ENCODE measurements at places on chromosomes 11 and 22.
A peak's percentile ranks its signal among the peaks of the same experiment; 100 is the strongest.

- no peak for DNase-seq
Observed at GRCh38 chr22:46638601-46639431, 18.6 kb downstream of the GRAMD4 start.

DNA sequence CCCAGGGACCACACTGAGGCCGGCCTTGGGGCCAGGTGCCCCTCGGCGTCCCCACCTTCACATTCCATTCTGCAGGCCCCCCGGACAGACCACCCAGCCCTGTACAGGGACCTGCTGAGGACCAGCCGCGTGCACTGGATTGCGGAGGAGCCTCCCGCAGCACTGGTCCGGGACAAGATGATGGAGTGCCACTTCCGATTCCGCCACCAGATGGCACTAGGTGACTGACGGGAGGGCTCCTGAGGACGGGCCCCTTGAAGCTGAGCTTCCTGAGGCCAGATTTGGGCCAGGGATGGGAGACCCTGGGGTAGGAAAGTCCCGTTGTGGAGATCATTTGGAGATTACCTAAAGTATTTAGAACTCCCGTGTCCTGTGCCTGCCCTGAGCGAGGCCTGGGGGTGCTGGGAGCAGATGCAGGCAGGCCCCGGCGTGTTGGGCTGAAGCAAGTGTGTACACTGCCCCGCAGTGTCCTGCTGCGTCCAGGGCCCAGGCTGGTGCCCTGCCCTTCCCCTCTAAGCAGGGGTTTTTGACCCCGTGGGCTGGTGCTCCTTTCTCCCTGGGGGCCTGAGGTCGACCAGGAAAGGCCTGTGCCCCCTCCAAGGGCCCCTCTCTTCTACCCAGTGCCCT is 20.0 kb downstream of the TRMU start:
- peak; percentile 53 for DNase-seq

DNA sequence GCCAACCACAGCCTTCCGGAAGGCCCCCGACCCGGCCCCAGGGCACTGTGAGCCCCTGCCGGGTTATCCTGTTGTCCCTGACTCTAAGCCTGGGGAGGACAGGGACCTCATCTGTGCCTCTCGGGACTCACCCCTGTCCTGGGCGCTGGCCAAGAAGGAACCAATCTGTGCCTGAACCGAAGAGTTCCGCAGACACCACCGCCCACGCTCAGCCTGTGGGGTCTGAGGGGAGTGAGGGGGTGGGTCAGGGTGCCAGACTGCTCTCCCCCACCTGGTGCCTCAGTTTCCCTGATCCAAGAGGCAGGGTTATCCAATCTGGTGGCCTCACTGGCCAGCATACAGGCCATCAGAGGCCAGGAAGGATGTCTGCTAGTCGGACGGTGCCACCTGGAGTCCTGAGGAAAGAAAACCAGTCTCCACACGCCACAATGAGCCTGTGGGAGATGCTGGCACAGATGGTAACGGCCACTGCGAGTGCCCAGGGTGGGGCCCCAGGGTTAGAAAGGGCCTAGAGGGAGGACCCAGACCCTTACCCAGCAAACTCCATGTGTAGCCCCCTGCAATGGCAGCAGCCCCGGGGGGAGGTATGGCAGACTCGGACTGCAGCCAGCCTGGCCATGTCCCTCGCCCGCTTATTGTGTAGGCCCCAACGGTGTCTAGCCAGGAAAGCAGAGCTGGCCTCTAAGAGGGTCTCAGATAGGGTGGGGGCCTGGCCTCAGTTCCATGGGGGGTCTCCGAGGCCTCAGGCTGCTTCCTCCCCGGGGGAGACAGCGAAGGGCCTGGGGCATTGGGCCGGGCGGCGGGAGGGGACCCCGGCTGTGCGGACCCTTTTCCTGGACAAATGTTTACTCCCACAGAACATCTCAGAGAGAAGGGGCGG is 827 bp upstream of the TNNT3 start:
- DNase-seq, result no peak

- peak; percentile 82 for DNase-seq
Observed at GRCh38 chr11:111870886-111871692, at the start of gene ALG9. ALG9 (minus strand) TSS chr11:111871581; CDS start chr11:111871482, 99 bp downstream.

GRCh38 chr11:58745705-58746364 is 14.1 kb upstream of the GLYAT start:
- no peak for DNase-seq

DNA sequence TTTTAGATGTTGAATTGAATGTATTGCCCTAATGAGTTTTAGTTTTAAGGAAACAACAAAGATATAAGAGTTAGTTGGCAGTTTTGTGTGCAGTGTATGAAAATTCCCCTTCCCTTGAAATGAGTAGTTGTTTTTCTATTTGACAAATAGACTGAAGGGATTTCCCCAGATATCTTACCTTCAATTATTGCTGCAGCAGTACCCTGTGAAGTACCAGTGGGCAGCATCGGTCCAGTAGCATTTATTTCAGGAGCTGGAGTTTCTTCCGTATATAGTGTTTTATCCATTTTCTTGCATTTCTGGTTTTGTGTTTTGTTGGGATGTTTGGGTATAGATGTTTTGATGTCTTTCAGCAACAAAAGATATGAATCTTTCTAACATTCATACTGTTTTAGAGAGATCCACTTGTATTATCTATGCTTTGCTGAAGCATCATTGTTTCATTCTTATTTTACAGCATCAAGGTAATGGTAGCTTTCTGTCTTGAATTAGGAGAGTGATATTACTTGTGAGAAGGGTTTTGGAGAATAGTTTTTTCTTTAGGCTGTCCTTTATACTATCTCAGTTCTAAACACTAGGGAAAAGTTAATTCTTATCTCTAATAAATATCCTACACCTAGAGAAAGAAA is 7.4 kb downstream of the KMT2A start:
- no peak for DNase-seq

- no peak for DNase-seq
Observed at GRCh38 chr11:133081730-133082452, 450.4 kb downstream of the OPCML start.

GRCh38 chr22:40412441-40412840 is 42.0 kb downstream of the SGSM3 start:
- no peak for DNase-seq

DNA sequence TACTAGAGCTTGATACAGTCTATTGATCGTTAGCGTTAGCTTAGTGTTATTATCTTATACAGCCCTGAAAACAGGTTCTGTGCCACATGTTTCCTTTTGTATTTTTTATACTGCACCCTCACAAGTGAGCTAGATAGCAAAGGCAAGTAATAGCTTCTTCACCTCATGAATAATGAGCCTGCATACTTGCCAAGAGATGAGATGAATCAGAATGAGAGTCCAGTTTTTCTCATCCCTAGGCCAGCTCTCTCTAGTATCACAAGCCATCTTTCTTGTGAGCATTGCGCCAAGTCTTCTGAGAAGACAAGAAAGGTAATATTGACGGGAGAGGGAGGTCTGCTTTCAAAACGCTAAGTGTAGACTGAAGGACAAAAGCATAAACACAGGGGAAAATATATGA is 8.7 kb upstream of the CARD18 start:
- no peak for DNase-seq

DNA sequence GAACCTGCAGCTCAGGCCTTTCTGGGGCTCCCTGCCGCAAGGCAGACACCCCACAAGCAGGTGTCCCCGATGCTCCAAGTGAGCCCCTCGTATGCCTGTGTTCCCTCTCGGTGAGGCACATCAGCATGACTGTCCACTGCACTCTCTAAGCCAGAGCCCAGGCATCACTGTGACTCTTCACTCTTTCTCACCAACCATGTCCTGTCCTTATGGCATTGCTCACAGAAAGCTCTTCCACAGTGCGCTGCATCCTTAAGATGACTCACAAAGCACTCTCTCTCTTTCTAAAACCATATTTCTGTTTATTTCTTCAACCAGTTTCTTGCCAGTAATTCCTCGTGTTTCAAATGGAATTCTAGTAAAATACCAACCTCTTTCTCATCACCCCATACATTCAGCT is 18.1 kb downstream of the GAB4 start:
- no peak for DNase-seq

DNA sequence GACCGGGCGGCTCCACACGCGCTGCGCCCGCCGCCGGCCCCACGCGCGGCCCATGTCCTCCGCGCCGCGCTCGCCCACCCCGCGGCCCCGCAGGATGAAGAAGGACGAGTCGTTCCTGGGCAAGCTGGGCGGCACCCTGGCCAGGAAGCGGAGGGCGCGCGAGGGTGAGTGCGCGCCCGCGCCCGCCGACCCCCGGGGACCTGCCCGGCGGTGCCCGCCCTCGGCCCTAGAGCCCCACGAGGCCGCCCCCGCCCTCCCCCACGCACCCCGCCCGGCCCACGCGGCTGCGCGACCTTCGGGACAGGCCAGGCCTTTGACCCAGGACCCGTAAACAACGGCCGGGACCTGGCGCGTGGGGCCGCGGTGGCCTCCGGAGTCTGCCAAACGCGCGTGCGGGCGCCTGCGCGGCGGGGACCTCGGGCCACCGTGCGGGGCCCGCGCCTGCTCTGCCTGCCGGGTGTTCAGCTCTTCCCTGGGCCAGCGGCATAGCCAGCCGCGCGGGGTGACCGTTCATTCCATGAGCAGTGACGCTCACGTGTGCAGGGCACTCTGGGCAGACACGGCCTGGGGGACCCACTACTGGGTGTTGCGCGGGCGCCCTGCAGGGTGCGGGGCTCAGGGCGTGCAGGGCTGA is at the start of gene PARVB:
Gene PARVB (plus strand): TSS at position 15 of the 634 bp plus-strand sequence. CDS start 38 bp downstream, at position 53.
- DNase-seq, result no peak

All from stimulated activated CD4-positive, alpha-beta T cell treated with anti-CD3 and anti-CD28 coated beads, Interleukin-4, amount 100 ng/mL, for 4 hours (primary cell).